Activated T-helper 1 cell treated with anti-CD3 and anti-CD28 coated beads, Interleukin-12 subunit alpha, Interleukin-12 subunit beta, Interleukin-2, Interleukin-4 antibody, amounts not matched to agents 30 ng/mL and 10 ng/mL and 1 ng/mL, durations not matched to agents 14 hours and 24 hours and 36 hours (primary cell): ENCODE measurements at places on chromosomes 3 and 15. TPM values are rescaled to one million over a fixed set of nuclear protein-coding genes. Genes with fewer than 3 reads are reported as not detected.

GRCh38 chr15:72902245-72902918, 118.8 kb upstream of the ADPGK start:
- H3K27me3 ChIP-seq: peaks cover 14% of the 10 kb centered on the region
- no peak overlapping the region for H3K4me3 ChIP-seq
- DNase-seq: no peak
- H3K4me1 ChIP-seq: no peaks in the 10 kb centered on the region
- H3K27ac ChIP-seq: no peak overlapping the region

- no peak overlapping the region for H3K27ac ChIP-seq
- no peak for DNase-seq
- H3K4me1 ChIP-seq: no peaks in the 10 kb centered on the region
- no peaks in the 10 kb centered on the region for H3K27me3 ChIP-seq
Observed at GRCh38 chr3:65503776-65504175, 534.9 kb downstream of the MAGI1 start.

GRCh38 chr3:178558637-178559036, 22.4 kb downstream of the KCNMB2 start:
- no peaks in the 10 kb centered on the region for H3K27me3 ChIP-seq
- no peaks in the 10 kb centered on the region for H3K36me3 ChIP-seq
- no peak overlapping the region for H3K4me3 ChIP-seq
- no peak for DNase-seq
- no peak overlapping the region for H3K27ac ChIP-seq

- DNase-seq: no peak
- peaks cover 19% of the 10 kb centered on the region for H3K27me3 ChIP-seq
- H3K27ac ChIP-seq: no peak overlapping the region
- H3K36me3 ChIP-seq: no peaks in the 10 kb centered on the region
- H3K4me3 ChIP-seq: no peak overlapping the region
Observed at GRCh38 chr15:39296955-39297354, 283.9 kb upstream of the THBS1 start.

DNA sequence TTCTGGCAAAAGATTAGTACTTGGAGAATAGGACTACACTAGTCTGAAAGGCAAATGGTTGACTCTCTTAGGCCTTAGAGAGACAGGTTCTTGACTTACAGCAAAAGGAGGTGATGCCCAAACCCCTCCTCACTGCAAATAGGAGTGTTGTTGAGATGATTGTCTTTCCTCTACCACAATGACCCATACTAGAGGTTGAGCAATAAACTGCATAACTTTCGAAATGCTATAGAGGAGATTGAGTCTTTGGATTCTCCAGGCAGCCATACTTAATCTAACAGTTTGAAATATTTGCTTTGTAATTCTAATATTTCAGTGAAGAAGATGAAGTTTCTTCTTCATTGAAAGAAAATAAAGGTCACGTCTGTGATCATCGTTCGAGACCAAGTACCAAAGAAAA, 498.5 kb upstream of the GBE1 start:
- no peak for DNase-seq
- no peaks in the 10 kb centered on the region for H3K27me3 ChIP-seq
- H3K4me3 ChIP-seq: no peak overlapping the region

The SLC28A2 gene
- total RNA-seq: not detected in 2 replicates

The PAQR5 gene
- 0.12 TPM in 1 of 2 replicates, not detected in the other for total RNA-seq

The IL1RAP gene
- 26.4 and 31.6 TPM in 2 replicates for total RNA-seq

DNA sequence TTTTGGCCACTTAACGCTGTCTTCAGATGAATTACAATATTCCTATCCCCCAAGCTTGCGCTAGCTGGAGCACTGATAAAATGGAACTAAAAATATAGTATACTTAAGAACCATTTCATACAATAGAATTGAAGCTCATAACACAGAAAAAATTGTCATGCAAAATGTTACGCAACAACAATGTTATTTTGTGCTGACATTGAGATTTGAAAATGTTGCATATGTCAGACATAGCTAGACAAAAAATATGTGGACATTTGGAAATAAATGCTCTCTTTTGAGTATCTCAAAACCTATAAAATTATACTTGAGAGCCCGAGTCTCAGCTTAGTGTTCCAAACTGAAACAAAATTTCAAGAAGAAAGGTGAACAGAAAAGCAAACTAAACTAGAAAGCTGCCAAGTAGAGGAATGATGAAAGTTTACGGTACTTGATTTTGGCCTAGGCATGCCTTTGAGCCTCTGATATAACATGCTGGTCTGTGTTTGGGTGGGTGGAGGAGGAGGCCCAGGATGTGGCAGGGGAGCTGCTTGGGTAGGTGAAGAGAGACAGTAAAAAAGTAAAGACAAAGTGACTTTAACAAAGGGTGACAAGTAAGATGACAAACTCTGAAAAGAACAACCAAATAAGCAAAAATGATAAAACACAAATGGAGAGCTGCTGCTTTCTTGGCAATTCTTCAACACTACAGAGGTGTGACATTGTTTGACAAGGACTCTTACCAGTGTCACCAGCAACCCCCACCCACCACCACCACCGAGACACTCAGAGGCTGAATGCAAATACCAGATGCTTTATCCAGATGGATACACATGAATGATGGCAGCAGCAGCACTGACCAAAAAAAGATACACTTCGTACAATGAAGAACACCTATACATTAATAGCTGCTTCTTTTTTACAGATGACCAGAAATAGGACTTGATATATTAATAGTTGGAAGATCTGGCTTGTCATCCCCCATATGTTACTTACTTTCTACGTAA, 129.3 kb upstream of the FEZF2 start:
- no peak overlapping the region for H3K4me3 ChIP-seq
- H3K4me1 ChIP-seq: no peaks in the 10 kb centered on the region
- no peak overlapping the region for H3K27ac ChIP-seq
- no peaks in the 10 kb centered on the region for H3K27me3 ChIP-seq
- DNase-seq: no peak
- no peaks in the 10 kb centered on the region for H3K36me3 ChIP-seq

- H3K27ac ChIP-seq: no peak overlapping the region
- DNase-seq: no peak
- no peak overlapping the region for H3K4me3 ChIP-seq
Observed at GRCh38 chr15:39539973-39540558, 40.8 kb upstream of the THBS1 start.

The IGSF11 gene
- total RNA-seq: 0.18 TPM in 1 of 2 replicates, not detected in the other

The OR5H6 gene
- not detected in 2 replicates for total RNA-seq

DNA sequence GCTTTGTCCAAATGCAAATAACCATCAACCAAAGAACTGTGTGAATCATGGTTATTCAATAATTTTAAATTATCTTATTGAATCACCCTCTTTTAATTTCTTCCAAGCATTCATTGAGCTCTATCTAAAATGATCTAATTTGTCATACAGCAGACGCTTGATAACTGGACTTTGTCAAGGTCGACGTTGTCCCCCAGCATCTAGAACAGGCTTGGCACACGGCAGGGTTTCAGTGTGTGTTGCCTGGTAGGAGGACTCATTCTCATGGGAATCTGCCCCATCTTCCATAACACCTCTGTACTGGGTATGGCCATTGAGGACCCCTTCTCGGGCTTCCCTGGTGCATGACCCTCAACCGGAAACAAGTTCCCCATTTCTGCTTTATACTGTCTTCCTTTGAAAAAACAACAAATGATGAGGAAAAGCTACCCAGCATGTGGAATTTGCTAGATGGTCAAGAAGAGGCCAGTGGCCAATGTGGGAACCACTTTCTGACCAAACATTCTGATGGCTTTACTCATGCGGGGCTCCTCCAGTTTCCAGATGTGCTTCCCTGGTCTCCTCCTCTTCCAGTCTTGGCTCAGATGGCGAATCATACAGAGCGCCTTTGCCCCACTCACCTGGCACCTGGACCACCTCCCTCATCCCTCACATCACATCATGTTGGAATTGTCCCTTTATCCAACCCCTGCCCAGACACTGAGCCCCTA, 41.7 kb upstream of the SEC22A start:
- no peaks in the 10 kb centered on the region for H3K27me3 ChIP-seq
- no peak for DNase-seq
- H3K27ac ChIP-seq: no peak overlapping the region

The TUSC7 gene
- not detected in 2 replicates for total RNA-seq

GRCh38 chr3:33385423-33385822, 54.8 kb downstream of the UBP1 start:
- DNase-seq: peak; percentile 39
- peak overlapping the region; percentile 56 for H3K27ac ChIP-seq
- no peaks in the 10 kb centered on the region for H3K27me3 ChIP-seq
- H3K4me3 ChIP-seq: no peak overlapping the region
- peaks cover 20% of the 10 kb centered on the region for H3K36me3 ChIP-seq

The EIF4E3 gene
- 20.6 and 21.8 TPM in 2 replicates for total RNA-seq

DNA sequence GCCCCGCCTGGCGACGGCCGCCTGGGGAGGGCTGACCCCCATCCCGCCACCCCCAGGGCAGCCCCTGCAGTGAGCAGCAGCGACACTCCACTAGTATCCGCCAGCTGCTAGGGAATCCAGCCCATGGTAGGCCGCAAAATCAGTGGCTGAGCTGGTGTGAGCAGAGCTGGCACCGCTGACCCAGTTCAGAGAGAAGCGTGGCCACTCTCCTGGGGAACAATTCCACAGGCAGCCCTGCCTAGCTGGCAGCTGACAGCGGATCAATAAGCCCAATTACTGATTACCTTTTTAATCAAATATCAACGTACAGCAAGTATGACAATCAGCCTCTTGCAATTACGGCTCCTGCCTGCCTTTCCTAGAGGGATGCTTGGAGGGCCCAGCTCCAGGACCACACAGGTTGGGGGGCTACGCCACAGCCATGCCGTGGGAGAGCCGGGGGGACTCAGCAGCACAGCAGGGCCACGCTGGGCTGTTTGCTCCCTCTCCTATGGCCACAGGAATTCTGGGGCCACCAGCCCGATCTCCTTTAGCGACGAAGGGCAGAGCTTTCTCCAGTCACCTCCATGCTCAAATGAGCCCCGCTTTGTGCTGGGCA, 13.9 kb downstream of the DNAJB8 start:
- peaks cover 21% of the 10 kb centered on the region for H3K27me3 ChIP-seq
- H3K4me1 ChIP-seq: peaks cover 32% of the 10 kb centered on the region
- H3K27ac ChIP-seq: no peak overlapping the region
- H3K36me3 ChIP-seq: peaks cover 9% of the 10 kb centered on the region

GRCh38 chr15:87712211-87712610, 544.3 kb downstream of the NTRK3 start:
- H3K27ac ChIP-seq: no peak overlapping the region
- no peak for DNase-seq
- no peaks in the 10 kb centered on the region for H3K4me1 ChIP-seq
- H3K4me3 ChIP-seq: no peak overlapping the region
- H3K27me3 ChIP-seq: peaks cover 2% of the 10 kb centered on the region

GRCh38 chr3:151328298-151328995, 902 bp downstream of the P2RY13 start:
- no peak for DNase-seq
- no peaks in the 10 kb centered on the region for H3K36me3 ChIP-seq
- H3K4me3 ChIP-seq: peak overlapping the region; percentile 8
- H3K27me3 ChIP-seq: peaks cover 12% of the 10 kb centered on the region
- no peak overlapping the region for H3K27ac ChIP-seq

DNA sequence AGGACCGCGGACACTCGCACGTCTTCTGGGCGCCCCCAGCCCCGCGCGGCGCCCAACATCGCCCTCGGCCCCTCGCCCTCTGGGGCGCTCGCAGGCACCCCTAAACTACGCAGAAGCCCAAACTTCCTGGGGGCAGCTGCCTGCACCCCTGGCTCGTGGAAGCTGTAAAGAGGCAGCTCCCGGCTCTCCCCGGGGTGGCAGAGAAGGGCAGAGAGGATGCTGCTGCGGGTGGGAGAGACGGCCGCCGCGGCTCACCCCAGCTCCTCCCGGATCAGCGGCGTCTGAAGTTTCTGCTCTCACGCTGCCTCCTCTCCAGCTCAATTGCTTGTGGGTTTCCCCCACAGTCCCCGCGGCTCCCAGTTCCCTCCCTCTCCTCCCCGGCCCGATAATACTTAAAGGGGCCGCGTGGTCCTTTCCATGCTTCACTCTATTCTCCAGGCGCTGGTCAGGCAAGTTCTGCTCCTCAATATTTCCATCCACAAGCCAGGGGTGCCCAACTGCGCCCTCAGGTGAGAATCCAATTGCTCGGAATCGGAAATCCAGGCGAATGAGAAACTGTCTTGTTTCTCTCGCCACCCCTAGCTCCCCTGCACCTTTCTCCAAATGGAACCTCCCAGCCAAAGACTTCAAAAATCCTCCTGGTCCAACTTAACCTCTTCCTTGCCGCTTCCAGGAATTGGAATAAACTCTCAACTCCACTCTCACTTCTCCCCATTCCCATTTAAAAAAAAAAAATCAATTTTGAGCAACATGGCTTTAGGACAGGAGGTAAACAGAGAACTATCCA, 748.5 kb downstream of the ROBO1 start:
- H3K4me1 ChIP-seq: no peaks in the 10 kb centered on the region
- peaks cover 20% of the 10 kb centered on the region for H3K27me3 ChIP-seq
- no peak overlapping the region for H3K27ac ChIP-seq
- DNase-seq: no peak
- peak overlapping the region; percentile 54 for H3K4me3 ChIP-seq

DNA sequence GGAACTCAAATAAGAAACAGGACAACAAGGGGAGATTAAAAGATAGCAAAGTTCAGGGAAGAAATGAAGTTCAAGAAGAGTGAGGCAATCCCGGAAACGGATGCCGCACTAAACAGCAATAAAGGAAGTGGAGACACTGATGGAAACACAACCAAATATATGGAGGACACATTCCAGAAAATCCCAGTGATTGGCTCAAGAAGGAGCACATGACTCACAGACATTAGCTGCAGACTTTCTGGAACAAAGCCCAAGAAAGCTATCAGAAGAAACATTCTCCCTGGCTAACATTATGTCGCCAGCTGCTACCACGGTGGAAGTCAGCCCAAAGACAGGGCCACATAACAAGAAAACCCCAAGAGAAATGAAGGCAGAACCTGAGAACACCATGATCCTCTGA, 18.1 kb upstream of the VGLL4 start:
- H3K4me3 ChIP-seq: no peak overlapping the region
- no peaks in the 10 kb centered on the region for H3K4me1 ChIP-seq
- peaks cover 2% of the 10 kb centered on the region for H3K27me3 ChIP-seq
- H3K27ac ChIP-seq: no peak overlapping the region

GRCh38 chr3:38564631-38565338, 68.6 kb downstream of the EXOG start:
- no peaks in the 10 kb centered on the region for H3K27me3 ChIP-seq
- H3K27ac ChIP-seq: no peak overlapping the region
- no peak for DNase-seq
- H3K4me1 ChIP-seq: no peaks in the 10 kb centered on the region
- no peak overlapping the region for H3K4me3 ChIP-seq
- H3K36me3 ChIP-seq: no peaks in the 10 kb centered on the region

The GP5 gene
- total RNA-seq: 0.27 and 0.31 TPM in 2 replicates

- H3K4me1 ChIP-seq: no peaks in the 10 kb centered on the region
- H3K27ac ChIP-seq: no peak overlapping the region
- DNase-seq: no peak
- H3K27me3 ChIP-seq: peaks cover 6% of the 10 kb centered on the region
Observed at GRCh38 chr15:58966698-58967097, 20.8 kb upstream of the RNF111 start.

GRCh38 chr15:84715441-84716035, 401 bp downstream of the SEC11A start:
- H3K4me1 ChIP-seq: peaks cover 56% of the 10 kb centered on the region
- H3K36me3 ChIP-seq: peaks cover 11% of the 10 kb centered on the region
- peak; percentile 31 for DNase-seq
- H3K27ac ChIP-seq: peak overlapping the region; percentile 96

The SLC2A2 gene
- not detected in 2 replicates for total RNA-seq

The SLC51B gene
- total RNA-seq: not detected in 2 replicates
